ENCODE measurements at places on chromosomes 12 and 14.

DNA sequence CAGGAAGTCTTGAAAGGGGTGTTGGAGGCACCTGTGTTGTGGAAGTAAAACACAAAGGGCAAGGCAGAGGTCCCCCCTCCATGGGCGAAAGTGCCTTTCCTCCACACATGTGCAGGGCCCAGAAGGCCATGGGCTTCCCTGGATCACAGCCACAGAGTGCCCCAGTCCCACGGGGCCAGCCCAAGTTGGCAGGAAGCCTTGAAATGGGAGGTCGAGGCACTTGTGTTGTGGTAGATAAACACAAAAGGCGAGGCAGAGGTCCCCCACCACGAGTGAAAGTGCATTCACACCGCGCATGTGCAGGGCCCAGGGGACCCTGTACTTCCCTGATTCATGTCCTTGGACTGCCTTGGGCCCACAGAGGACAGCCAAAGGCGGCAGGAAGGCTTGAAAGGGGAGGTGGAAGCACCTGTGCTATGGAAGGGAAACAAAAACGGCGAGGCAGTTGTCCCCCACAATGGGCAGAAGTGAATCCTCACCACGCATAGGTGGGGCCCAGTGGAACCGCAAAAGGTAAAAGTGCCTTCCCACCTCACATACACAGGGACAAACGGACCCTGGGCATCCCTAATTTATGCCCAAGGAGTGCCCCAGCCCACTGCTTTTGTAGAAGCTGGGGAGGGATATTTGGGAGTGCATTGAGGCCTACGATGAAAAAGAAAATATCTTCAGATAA lies 585.4 kb downstream of the ALG10 start:
- no peak for DNase-seq

- no peak for DNase-seq
These were observed 523.9 kb downstream of the FUT8 start for GRCh38 chr14:65936342-65936975.

GRCh38 chr12:127635838-127636237 lies 631.1 kb upstream of the TMEM132C start:
- DNase-seq: no peak

DNA sequence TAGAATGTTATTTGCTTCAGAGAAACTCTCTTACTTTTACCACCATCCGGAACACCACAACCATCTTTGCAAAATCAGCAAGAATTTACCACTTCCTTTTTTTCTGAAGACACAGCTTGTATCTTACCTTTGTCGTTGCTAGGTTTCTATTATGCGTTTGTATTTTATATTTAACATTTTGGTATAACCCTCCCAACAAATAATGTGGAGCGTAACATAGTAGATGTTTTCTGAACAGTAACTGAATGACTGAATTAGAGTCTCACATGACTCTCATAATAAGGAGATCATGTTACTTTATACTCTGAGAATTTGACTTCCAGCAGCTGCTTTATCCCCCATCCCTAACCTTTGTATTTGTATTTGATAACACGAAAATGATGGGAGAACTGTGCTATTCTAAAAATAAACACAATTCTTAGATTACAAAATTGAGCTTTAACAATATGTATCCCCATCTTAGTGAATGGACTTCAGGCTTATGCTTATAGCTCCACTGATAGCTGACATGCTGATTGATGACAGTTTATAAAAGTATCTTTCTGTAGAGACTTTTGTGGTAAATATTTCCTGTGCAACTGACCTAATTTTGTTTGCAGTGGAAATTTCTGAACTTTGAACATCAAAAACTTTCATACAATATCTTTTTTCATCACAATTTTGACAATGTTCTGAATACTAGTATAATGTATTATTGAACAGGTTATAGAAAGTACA lies 7.9 kb upstream of the KLRB1 start:
- DNase-seq: no peak

- no peak for DNase-seq
These were observed 182.2 kb downstream of the AACS start for GRCh38 chr12:125247477-125247876.

GRCh38 chr14:96725232-96725631 lies 72.0 kb upstream of the VRK1 start:
- no peak for DNase-seq

- DNase-seq: no peak
These were observed 24.6 kb upstream of the NCOR2 start for GRCh38 chr12:124592050-124592449.

GRCh38 chr14:96102081-96102856 lies 63.1 kb downstream of the C14orf132 start:
- DNase-seq: no peak

- DNase-seq: no peak
These were observed 404.6 kb downstream of the MED13L start for GRCh38 chr12:115872919-115873357.

DNA sequence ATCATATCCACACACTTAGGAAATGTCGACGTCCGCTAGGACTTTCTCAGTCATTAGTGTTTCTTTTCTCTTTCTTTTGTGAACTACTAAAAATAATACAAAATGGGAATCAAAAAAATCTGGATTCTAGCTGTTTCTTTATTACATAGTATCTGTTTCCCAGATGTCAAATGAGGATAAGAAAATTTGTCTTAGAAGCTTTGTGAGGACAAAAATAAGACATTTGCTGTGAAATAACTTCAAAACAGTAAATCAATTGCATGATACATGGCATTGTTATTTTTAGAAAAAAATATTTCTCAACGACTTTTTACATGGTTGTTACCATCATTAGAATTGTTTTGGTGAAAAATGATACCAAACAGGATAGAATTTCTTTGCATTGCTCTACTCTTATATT lies 71.4 kb upstream of the IFNG-AS1 start:
- no peak for DNase-seq

- DNase-seq: no peak
These were observed 198.2 kb upstream of the RGS6 start for GRCh38 chr14:71734076-71734475.

Data from effector CD4-positive, alpha-beta T cell (primary cell).